Hepatocyte (in vitro differentiated cells): ENCODE measurements at places on chromosomes 3 and 15.

DNA sequence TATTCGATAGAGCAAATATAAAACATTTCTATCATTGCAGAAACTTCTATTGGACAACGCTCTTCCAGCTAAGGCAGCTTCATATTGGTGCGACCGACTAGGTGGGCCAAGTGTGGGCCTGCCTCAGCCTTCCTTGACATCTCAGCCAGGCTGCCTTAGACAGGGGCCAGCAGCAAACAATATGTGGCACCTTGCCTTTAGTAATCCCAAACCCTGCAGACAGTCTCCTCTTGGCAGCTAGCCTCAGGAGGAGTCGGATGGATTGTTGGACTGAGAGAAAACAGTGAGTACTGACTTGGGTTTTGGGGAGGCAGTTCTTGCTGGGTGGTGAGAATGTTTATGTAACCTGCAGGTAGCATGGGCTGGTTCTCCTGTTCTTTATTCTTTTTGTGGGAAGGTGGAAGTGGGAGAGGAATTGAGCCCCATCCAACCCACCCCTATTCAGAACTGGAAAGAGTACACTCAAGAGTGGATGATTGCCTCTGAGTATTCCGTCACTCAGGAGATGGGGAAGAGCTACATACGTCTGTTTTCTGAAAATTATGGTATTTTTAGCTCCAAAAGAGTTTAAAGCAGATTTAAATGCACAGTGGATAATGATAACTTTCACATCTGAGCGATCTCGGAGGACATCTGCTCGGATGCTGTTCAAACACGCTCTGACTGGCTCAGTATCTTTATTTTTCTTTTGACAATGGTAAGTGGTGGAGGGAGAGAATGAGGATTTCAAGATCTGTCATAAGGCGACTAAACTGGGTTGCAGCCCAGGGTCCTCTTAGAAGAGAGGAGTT, 47.2 kb downstream of the GPD1L start:
- no peaks in the 10 kb centered on the region for H3K4me1 ChIP-seq
- H3K27ac ChIP-seq, result no peak overlapping the region
- no peak for DNase-seq
- H3K36me3 ChIP-seq, result no peaks in the 10 kb centered on the region
- H3K4me3 ChIP-seq, result no peak overlapping the region
- H3K27me3 ChIP-seq, result no peaks in the 10 kb centered on the region

GRCh38 chr3:169556349-169556870, 107.1 kb downstream of the MECOM start:
- DNase-seq, result no peak
- H3K36me3 ChIP-seq, result no peaks in the 10 kb centered on the region
- H3K4me3 ChIP-seq, result no peak overlapping the region
- H3K27me3 ChIP-seq, result no peaks in the 10 kb centered on the region
- no peak overlapping the region for H3K27ac ChIP-seq

GRCh38 chr3:178263236-178263916, 272.9 kb upstream of the KCNMB2 start:
- H3K4me1 ChIP-seq, result peaks cover 22% of the 10 kb centered on the region
- no peaks in the 10 kb centered on the region for H3K36me3 ChIP-seq
- no peak overlapping the region for H3K4me3 ChIP-seq
- H3K27ac ChIP-seq, result no peak overlapping the region

DNA sequence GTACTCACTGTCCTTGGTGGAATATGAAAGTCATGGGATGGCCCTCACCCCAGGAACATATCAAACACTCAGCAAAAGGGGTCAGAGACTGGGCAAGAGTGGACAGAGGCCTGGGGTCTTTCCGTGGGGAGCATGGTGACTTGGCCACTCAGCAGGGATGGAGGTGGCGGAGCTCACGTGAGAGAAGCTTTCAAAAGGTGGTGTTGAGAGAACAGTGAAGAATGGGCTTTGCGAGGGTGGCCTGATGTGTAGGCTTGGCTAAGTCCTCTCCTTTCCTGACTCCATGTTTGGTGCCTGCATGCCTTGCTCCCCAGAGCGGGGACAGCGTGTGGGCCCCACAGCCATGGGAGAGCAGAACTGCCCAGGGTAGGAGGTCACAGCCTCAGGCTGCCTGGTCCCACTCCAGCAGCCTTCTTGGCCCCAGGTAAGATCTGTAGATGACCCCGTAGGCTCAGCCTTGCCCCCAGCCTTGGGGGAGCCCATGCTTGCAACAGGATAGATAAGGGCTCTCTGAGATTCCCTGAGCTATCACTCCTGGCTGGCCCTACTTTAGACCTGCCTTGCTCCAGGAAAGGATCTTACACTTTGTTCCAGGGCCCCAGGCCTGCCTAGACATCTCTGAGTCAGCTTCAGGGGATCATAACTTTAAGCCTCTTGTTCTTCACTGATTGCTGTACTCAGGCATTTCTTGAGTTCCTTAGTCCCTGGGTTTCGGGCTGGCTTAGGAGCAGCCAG, 17.0 kb downstream of the RPLP1 start:
- H3K36me3 ChIP-seq, result no peaks in the 10 kb centered on the region
- DNase-seq, result peak; percentile 76
- H3K4me1 ChIP-seq, result peaks cover 26% of the 10 kb centered on the region
- peak overlapping the region; percentile 84 for H3K27ac ChIP-seq
- H3K27me3 ChIP-seq, result no peaks in the 10 kb centered on the region

DNA sequence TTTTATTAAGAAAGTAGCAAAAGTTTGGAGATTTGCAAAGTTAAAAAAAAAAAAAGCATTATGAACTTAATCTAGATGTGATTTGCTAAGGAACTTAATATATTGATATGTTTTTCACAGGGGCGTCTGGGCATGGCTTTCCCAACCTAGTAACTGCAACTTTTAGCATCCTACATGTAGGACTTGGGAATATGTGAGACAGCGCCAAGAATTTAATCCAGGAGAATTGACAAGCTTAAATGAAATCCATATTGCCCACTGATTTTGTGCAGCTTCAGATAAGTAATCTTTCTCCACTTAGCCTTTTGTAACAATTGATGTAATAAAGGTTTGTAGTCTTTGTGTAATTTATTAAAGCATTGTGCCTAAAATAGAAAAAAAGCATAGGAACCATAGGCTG, 982 bp upstream of the GABPB1 start:
- peaks cover 21% of the 10 kb centered on the region for H3K4me1 ChIP-seq
- peak overlapping the region; percentile 80 for H3K4me3 ChIP-seq
- DNase-seq, result no peak
- no peaks in the 10 kb centered on the region for H3K36me3 ChIP-seq
- no peaks in the 10 kb centered on the region for H3K27me3 ChIP-seq
- H3K27ac ChIP-seq, result peak overlapping the region; percentile 100

DNA sequence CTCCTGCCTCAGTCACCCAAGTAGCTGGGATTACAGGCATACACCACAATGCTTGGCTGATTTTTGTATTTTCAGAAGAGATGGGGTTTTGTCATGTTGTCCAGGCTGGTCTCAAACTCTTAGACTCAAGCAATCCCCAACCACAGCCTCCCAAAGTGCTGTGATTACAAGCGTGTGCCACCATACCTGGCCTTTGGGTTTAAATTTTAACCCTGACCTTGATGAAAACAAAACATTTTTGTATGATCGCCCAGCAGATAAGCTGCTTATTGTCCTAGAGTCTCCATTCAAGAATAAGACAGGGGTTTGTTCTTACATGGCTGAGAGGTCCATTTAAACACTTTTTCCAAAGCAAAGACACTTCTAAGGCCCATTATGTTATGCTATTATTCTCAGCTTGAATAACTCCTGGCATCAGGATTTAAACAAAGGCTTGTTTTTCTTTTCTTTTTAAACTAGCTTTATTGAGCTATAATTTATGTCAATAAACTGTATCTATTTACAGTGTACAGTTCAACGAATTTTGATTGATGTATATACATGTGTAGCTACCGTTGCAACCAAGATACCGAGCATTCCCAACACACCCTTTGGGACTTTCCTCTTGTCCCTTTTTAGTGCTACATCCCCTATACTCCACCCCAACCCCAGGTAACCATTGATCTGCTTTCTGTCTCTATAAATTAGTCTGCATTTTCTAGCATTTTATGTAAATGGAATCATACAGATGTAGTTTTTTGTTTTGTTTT, 1.4 kb upstream of the MUC13 start:
- no peaks in the 10 kb centered on the region for H3K36me3 ChIP-seq
- no peak for DNase-seq
- no peaks in the 10 kb centered on the region for H3K4me1 ChIP-seq
- H3K4me3 ChIP-seq, result no peak overlapping the region
- H3K27ac ChIP-seq, result peak overlapping the region; percentile 82

DNA sequence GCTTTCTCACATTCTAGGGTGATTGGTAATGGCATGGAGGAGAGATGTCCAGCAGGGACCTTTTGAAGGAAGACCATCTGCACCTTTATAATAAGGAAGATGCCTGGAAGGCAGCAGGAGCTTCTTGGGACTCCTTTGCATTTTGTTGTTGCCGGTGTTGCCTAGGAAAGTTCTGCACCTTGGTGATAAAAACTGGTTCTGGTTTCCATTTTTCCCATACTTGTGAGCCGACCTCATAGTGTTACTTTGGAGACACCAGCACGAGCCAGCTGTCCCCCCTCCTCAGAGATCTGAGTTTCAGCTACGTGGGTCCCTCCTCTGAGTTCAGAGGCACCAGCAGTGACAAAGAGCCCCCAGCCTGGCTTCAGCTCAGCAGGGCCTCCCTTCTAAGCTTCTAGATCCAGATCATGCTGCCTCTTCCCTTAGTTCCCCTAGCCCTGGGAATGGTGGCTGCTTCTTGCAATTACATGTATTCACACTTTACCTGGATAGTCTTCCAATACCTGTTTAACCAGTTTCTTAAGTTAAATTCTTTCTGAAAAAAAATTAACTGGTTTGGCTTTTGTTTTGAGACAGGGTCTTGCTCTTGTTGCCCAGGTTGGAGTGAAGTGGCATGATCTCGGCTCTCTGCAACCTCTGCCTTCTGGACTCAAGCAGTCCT, 18.0 kb upstream of the FSTL1 start:
- no peak overlapping the region for H3K4me3 ChIP-seq
- no peak for DNase-seq
- no peaks in the 10 kb centered on the region for H3K27me3 ChIP-seq
- peaks cover 21% of the 10 kb centered on the region for H3K4me1 ChIP-seq

- H3K27me3 ChIP-seq, result no peaks in the 10 kb centered on the region
- no peak overlapping the region for H3K27ac ChIP-seq
- peaks cover 16% of the 10 kb centered on the region for H3K4me1 ChIP-seq
- H3K4me3 ChIP-seq, result no peak overlapping the region
Observed at GRCh38 chr15:31331389-31331788, 4.8 kb downstream of the KLF13 start.

GRCh38 chr3:94285872-94286271, 223.0 kb downstream of the NSUN3 start:
- no peaks in the 10 kb centered on the region for H3K36me3 ChIP-seq
- no peak overlapping the region for H3K4me3 ChIP-seq
- no peaks in the 10 kb centered on the region for H3K4me1 ChIP-seq

- H3K27ac ChIP-seq, result no peak overlapping the region
- no peaks in the 10 kb centered on the region for H3K36me3 ChIP-seq
- no peaks in the 10 kb centered on the region for H3K27me3 ChIP-seq
- no peak overlapping the region for H3K4me3 ChIP-seq
- no peak for DNase-seq
- no peaks in the 10 kb centered on the region for H3K4me1 ChIP-seq
Observed at GRCh38 chr3:72224804-72225509, 440.0 kb upstream of the PROK2 start.

GRCh38 chr15:74024687-74025086, 30.2 kb downstream of the PML start:
- no peak for DNase-seq
- H3K27ac ChIP-seq, result no peak overlapping the region
- H3K27me3 ChIP-seq, result no peaks in the 10 kb centered on the region
- H3K4me3 ChIP-seq, result no peak overlapping the region

GRCh38 chr3:64109438-64109837, 86.1 kb upstream of the PSMD6 start:
- DNase-seq, result peak; percentile 40
- H3K27ac ChIP-seq, result peak overlapping the region; percentile 62
- peaks cover 16% of the 10 kb centered on the region for H3K4me1 ChIP-seq

DNA sequence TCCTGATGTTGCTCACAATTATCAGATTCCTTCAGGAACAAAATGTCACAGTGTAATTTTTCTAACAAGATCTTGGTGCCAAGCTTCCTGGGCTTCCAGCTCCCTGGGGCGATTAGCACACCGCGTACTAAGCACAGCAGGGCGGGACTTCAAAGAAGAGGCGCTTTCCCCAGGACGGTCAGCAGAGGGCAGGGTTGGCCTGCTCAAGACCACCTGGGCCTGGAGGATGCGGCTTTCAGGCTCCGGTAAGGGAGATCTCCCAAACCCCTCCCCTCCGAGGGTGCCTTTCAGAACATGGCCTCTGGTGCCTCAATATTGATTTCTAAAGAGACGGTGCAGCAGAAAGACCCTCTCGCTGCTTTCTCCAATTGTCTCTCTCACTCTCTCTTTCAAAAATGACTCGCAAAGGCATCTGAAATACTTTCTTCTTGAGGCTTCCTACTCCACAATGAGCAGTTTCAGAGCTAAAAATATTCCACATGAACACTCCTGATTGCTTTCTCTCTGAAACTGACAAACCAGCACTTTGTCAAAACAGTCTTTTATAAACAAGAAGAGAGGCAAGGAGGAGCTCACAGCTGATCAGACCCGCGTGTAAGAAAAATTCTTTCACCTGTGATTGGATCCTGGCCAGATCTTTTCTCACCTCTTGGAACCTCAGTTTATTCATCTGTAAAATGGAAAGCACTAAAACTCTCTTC, 154.0 kb downstream of the ADAMTS9 start:
- H3K36me3 ChIP-seq, result no peaks in the 10 kb centered on the region
- peak; percentile 95 for DNase-seq
- H3K4me1 ChIP-seq, result peaks cover 23% of the 10 kb centered on the region
- H3K27ac ChIP-seq, result no peak overlapping the region
- no peak overlapping the region for H3K4me3 ChIP-seq

- peaks cover 4% of the 10 kb centered on the region for H3K4me1 ChIP-seq
- no peak overlapping the region for H3K4me3 ChIP-seq
- no peak overlapping the region for H3K27ac ChIP-seq
- DNase-seq, result no peak
- H3K36me3 ChIP-seq, result no peaks in the 10 kb centered on the region
Observed at GRCh38 chr3:14150078-14150477, 25.2 kb downstream of the TMEM43 start.

- no peaks in the 10 kb centered on the region for H3K36me3 ChIP-seq
- H3K4me1 ChIP-seq, result no peaks in the 10 kb centered on the region
- H3K27ac ChIP-seq, result no peak overlapping the region
- H3K4me3 ChIP-seq, result no peak overlapping the region
- H3K27me3 ChIP-seq, result no peaks in the 10 kb centered on the region
Observed at GRCh38 chr3:77873598-77873997, 833.7 kb downstream of the ROBO2 start.

DNA sequence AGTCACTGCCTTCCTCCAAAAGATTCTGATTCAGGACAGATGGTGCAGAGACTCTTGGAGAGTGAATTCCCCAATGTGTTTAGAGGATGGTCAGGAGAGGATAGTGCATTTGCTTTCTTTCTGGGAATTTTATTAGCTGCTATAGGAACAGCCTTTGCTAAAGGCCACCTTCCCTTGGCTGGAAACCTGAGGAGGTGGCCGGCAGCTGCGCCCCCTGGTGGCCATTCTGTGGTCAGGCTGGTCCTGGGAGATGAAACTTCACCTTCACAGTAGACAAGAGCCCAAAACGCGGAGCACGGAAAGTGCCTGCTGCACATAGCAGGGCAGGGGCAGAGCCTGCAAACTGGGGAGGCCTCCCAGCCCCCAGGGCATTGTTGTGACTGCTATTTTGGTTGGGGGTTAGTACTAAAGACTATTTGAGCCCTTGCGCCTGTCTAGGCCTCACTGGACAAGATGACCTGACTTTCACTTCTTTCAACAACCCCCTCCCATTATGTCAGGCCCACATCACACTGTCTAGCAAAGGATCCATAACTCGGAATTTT, 34.3 kb downstream of the SEC22C start:
- H3K36me3 ChIP-seq, result no peaks in the 10 kb centered on the region
- H3K4me1 ChIP-seq, result peaks cover 19% of the 10 kb centered on the region
- H3K27me3 ChIP-seq, result no peaks in the 10 kb centered on the region
